Activated CD4-positive, alpha-beta T cell treated with anti-CD3 and anti-CD28 coated beads for 36 hours (primary cell): ENCODE measurements at places on chromosomes 16 and 17.

DNA sequence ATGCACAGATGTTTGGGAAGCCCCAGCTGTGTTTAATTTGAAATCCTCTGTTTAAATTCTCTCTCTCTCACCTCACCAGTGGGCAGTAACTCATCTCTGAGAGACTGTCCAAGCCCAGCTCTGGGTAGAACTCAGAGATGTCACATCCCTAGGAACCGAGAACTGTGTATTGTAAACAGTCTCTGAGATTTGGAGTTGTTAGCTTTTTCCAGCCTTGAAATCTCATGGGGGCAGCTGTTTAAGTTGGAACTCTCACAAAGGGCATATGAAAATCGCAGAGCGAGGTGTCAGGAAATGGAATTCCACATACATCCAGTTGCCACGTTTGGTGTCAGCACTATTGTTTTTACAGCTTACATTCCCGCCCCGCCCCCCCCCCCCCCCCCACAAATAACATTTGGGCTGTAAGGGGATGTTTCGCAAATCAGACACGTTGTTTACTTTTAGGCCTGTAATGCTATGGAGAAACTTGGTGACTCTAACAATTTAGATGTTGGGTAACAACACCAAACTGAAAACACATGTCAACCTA, 34.3 kb downstream of the VPS35L start:
- DNase-seq, result no peak

DNA sequence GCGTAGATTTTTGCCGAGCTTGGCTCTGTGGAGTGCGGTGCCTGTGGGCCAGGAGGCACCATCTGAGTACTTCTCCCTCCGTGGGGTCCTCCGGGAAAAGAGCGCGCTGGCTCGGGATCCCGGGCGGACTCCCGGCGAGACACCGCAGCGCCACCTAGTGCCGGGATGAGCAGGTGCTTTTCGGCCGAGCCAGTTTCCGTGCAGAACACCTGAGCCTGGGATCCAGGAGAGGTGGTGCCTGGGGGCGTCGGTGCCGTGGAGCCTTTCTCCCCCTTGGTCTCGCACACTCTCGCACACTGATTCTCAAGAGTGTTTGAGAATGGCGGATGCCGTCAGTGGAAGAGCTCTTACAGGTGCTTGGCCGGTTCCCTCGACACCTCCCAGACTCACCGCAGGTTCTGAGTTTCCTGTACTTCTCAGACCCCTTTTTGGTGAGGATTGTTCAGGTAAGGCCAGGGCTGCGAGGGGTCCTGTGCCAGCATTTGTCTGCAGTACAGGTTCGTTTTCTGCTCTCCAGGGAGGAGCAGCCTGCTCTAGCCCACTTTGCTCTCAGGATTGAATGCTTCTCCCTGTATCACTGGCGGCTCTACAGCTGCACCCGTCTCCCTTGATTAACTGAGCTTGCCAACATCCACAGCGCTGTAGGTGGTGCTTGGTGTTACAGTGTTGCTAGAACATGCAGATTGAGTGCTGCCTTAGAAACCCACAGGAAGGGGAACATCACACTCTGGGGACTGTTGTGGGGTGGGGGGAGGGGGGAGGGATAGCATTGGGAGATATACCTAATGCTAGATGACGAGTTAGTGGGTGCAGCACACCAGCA, 23.3 kb downstream of the TBCD start:
- DNase-seq, result peak; percentile 74

DNA sequence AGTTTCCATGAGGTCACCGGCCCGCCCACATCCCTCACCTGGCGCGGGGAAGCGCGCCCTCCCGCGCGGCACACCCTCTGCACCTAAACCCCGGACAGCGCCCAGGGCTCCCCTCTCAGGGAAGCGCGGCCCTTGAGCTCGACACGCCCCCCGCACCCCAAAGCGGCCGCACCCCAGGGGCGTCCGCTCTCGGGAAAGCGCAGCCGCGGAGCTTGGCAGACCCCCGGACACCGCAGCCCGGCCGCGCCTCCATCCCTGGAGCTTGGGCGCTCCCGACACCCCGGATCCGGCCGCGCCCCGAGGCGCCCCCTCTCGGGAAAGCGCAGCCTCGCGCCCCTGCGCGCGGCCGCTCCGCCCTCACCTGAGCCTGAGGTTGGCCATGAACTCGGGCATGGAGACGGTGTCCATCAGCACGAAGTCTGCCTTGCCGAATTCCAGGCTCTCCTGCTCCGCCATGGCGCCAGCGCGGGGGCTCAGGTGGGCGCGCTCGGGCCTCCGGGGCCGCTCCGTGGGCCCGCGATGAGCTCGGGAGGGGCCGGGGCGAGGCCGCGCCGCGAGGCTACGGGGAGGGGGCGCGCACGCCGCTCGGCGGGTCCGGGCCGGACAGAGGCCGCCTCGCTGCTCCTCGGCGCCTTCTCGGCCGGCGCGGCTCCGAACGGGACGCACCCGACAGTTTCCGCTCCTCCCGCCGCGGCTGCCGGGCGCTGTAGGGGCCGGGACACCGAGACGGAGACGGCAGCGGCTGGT, at the start of gene MYO1D:
Gene MYO1D, minus strand, starts transcription at position 708 of the 747 bp plus-strand sequence. Its CDS starts 252 bp downstream, at position 456.
- peak; percentile 85 for DNase-seq

GRCh38 chr17:79914813-79915740, 75.8 kb upstream of the CBX4 start:
- no peak for DNase-seq

DNA sequence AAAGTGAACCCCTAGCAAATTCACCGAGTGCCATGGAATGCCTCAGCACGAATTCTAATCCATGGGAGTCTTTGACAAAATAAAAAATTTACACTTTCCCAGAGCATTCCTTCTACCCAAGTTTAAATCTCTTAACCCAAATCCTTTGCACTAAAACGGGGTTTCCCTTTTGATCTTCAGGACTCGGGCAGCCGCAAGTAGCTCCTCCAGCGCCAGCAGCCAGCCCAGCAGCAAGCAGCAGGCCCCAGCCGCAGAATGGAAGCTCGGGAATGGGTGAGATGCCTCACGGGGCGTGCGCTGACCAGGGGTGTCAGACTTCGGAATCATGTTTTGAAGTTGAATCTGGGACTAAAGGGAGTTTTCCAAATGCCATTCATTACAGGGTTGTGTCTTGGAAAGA, 42.4 kb downstream of the RPA1 start:
- DNase-seq, result no peak

- no peak for DNase-seq
Measured at GRCh38 chr16:76444832-76445231, 167.6 kb downstream of the CNTNAP4 start.

DNA sequence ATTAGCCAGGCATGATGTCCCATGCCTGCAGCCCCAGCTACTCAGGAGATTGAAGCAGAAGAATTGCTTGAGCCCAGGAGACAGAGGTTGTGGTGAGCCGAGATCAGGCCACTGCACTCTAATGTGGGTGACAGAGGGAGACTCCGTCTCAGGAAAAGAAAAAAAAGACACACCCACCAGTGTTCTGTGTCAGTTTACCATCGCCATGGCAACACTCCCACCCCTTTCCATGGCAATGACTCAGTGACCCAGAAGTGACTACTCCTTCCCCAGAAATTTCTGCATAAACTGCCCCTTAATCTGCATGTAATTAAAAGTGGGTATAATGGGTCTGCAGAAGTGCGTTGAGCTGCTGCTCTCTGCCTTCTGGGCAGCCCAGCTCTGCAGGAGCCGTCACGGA, 4.0 kb upstream of the ZC3H18 start:
- DNase-seq, result peak; percentile 90

DNA sequence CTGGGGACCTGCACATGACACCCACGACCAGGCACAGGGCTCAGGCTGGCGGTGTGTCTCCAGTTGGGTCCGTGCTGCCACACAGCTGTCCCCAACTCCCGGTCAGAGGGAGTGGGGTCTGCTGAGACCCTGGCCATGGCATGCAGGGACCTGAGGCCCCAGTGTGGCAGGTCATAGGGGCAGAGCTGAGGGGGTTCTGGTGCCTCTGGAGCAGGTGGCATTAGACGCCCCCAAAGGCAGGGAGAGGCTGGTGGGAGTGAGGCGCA, 4.2 kb downstream of the NUBP2 start:
- DNase-seq, result no peak

- DNase-seq, result no peak
Measured at GRCh38 chr16:89123001-89123830, 29.6 kb downstream of the ACSF3 start.

DNA sequence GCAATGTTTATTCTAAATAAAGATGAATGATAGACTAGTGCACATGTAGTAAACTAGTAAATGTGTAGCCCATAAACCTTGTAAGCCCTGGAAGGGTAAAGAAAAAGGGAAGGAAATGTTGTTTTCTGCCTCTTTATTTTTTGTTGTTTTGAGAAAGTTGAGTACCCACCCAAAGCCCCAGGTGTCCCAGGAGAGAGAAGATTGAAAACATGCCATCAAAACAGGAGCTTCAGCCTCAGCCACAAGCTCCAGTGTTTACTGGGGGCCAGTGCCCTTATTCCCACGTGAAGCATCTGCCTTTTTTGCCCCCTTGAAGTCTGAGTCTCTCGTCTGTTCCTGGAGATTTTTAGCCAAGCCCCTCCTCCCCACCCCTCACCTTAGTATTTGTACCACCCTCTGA, 121.5 kb downstream of the PRKCB start:
- DNase-seq, result no peak

DNA sequence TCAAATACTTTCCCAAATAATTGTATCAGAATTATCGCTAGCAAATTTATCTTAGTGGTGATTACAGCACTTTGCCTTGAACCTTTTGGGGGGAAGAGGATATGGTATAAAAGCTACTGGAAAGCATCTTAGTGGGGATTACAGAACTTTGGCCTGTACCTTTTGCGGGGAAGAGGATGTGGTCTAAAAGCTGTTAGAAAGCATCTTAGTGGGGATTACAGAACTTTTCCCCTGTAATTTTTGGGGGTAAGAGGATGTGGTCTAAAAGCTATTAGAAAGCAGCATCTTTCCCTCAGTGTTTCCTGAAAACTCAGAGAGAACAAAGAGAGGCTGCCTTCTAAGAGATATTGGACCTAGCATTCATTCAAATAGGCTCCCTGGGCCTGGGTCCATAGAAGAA, 4.1 kb downstream of the SLFN12 start:
- DNase-seq, result no peak

DNA sequence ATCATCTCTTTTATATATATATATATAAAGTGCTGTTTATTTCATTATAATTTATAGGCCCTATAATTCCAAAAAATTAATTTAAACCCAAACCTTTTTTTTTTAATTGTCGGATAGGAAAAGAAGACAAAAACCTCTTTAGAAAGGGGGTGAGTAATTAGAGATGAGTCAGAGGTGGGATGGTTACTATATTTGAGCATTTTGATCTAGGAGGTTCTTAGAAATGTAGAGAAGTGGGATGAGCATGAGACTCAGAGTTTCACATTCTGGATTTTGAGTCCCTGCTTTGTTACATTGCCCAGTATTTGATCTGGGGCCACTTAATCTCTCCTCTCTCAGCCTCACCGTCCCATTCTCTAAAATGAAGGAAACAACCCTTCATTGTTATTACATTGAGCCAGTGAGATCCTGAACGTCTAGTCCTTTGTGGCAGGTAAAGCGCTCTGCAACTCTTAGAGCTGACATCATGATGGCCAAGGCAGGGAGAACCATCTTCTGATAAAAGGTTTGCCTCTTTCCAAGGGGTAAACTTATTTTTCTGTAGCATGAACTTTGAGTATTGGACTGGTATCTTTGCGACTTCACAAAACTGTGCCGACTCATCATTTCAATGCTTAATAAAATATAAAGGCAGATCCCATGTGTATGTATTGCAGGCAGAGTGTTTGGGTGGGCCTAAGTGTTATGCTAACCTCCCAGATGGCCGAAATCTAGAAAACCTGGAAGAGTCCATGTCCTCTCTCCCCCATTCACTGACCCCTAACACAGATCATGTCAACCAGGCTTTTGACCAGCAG, 21.3 kb downstream of the HS3ST3B1 start:
- DNase-seq, result no peak

DNA sequence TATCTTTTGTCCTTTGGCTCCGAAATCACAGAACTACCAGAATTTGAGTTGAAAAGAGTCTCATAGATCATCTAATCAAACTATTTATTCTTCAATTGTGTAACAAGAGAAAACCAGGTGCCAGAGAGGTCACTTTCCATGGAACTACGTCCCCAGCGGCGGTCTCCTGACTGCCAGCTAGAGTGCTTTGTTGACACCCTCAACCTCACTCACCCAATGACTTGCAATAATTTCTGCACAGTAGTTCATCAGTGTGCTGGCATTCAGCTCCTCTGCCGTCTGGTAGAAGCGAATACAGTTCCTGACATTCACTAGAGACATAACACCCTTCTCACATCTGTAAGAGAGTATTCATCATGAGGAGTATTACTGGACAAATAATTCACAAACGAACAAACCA, 54.2 kb downstream of the ANKFY1 start:
- no peak for DNase-seq

GRCh38 chr16:3646348-3646920, 8.1 kb upstream of the DNASE1 start:
- no peak for DNase-seq

DNA sequence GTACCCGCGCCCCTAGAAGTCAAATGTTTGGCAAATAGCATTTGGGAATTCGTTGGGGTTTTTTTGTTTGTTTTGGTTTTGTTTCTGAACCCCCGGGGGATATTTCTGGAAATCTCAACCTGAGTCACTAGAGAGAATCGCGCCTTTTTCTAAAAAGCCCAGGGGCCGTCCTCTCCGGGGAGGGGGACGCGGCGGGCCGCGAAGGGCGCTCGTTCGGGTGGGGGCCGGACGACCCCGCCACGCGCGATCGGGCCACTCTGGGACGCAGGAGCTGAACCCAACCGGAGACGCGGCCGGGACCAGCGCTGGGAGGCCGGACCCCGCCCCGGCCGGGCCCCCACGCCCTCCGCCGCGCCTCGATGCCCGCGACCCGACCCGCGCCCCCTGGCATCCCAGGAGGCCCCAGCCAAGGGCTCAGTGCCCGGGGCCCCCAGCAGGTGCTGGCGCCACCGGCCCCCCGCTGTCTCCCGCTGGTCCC, 302 bp downstream of the LITAF start:
- peak; percentile 42 for DNase-seq

GRCh38 chr16:81106826-81107503, 10.8 kb upstream of the GCSH start:
- DNase-seq, result no peak

GRCh38 chr16:704552-705380, 835 bp downstream of the FBXL16 start:
- DNase-seq, result no peak

DNA sequence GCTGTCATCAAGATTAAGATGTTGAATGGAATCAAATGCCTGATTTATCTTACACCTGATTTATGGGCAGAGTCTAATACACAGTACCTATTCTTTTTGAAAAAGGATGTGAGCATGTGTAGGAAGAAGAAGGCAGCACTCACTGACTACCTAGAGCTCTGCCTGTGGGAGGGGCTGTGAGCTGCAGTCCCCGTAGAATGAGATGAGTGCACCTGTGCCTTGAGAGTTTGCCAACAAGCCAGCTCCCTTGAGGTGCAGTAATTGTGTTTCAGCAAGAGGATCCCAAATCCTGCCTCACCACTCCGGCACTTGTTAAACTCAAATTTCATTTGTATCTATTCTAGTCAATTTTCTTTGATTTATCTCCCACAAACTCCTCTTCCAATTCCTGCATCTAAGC, 46.0 kb downstream of the CDH11 start:
- DNase-seq, result no peak
